ENCODE measurements at places on chromosomes 4 and X.

DNA sequence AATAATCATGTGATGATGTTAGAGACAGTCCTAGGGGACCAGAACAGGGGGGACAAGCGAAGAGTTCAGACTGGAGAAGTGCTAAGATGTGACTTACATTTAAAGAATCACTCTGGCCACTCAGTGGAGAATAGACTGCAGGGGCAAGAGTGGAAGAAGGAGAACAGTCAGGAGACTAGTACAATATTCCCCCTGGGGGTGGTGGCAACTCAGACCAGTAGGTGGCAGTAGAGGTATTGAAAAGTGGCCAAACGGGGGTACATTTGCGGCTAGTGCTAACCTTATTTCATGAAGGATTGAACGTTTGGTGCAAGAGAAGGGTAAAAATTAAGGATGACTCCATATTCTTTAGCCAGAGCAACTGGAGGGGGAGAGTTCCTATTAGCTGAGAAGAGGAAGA, 2.7 kb upstream of the BMX start:
- peak; percentile 60 for DNase-seq

- DNase-seq = no peak
Measured at GRCh38 chr4:111074523-111075114, 451.7 kb upstream of the PITX2 start.

DNA sequence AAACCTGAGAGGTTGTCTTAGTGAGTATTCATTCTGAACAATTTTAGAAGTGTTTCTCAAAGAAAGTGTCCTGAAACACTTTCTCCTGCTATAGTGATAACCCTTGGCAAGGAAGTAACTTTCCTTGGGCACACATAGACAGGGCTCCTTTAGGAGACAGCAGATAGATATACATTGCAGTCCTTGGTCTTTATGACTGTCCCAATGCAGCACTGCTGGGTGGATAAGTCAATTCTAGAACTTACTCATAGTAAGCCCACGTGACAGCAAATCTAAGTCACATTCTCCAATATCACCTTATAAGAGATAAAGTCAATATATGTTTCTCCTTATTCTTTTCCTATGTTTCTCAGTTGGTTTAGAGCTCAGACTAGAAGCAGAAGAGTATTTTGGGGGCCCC, 46.7 kb downstream of the GPRASP3 start:
- DNase-seq = no peak

GRCh38 chrX:123648028-123648810, 84.6 kb downstream of the THOC2 start:
- DNase-seq = no peak

DNA sequence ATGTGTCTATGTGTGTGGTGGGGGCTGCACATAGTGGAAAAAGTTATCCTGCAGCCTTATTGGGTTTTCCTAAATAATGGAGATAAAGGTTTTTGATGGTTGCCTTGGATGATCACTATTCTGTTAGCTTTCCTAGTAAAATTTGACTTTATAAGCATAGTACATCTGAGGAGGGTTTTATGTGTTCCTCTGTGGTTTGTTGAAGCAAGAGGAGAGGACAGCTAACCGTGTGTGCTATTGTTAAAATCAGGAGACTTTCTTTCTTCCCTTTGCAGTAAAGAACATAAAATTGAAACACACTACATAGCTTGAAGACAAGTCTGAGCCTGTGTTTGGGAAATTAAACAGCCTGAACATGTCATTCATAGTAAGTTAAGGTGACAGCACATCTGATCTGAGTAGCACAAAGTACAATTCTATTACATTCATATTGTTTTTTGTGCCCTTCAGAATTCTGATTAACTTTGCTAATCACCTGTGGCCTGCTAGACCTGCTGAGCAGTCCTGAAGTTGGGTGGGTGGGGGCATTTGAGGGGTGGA, 36.8 kb downstream of the C4orf51 start:
- DNase-seq = no peak

DNA sequence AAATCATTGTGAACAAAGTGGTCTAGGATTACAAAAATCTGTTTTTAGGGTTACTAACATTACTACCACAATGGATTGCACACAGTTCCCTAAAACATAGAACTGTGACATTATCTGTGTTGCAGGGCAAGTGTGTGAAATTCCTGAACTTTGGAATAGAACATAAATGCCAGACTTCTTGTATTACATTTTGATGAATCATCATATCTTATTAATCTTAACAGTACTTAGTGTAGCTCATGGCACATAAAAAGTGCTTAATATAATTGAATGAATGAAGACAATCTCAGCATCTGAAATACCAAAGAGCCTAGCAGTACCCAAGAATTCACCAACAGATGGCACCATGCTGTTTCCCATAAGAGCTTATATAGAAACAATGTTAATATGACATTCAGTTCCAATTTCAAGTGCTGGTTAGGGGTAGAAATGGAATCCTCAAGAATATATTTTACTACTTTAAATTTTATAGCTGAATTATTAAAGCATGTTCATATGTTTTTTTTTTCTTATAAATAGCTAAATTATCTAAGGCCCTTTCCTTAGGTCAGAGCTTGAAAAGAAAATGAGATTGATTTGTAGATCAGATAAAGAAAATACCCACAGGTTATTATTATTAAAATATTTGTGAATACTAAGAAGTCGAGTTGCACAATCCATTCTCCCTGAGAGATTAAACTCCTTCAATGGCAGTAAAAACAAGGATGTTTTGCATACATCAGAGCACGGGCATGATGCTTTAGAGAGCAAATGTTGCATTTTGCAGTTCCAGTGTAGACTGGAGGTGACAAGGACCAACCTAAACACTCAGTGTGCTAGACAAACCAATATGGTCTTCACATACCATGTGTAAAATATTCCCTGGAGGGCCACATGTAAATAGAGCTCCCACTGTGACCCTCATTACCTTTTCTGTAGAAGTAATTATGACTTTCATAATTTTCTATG, 25.7 kb upstream of the SHISA3 start:
- peak; percentile 72 for DNase-seq

- DNase-seq = no peak
Measured at GRCh38 chr4:153919667-153920066, 130.8 kb upstream of the SFRP2 start.

DNA sequence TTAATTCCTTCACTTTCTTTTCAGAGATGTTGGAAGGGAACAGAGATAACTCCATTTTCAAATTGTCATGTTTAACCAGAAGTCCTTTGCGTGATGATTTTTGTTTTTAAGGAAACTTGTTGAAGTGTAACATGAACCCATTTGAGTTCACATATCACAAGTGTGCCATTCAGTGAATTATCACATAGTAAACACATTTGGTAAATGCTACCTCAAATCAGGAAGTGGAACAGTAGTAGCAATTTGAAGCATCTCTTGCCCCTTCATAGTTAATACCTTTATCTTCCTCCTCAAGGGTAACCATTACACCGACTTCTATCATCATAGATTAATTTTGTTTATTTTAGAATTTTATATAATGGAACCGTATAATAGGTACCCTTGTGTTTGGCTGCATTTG, 35.8 kb downstream of the KDM6A start:
- DNase-seq = no peak

- peak; percentile 85 for DNase-seq
Measured at GRCh38 chrX:101057093-101057714, 5.3 kb upstream of the TRMT2B start.

GRCh38 chr4:16464651-16465050, 238.4 kb upstream of the TAPT1 start:
- no peak for DNase-seq

DNA sequence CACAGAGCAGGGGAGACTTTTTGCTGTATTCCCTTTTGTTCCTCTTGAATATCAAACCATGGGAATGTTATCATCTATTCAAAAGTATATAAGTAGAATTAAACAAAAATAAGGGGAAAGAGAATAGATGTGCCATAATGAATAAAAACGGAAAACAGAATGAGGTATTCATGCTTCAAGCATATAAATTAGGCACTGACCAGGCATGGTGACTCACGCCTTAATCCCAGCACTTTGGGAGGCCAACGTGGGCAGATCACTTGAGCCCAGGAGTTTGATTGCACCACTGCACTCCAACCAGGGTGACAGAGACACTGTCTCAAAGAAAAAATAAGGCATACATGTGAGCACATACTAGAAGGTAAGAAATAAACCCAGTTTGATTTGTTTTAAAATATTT, 16.3 kb upstream of the NEUROG2 start:
- DNase-seq = peak; percentile 66

- DNase-seq = no peak
Measured at GRCh38 chrX:97931586-97931985, 1047.9 kb downstream of the RPA4 start.

DNA sequence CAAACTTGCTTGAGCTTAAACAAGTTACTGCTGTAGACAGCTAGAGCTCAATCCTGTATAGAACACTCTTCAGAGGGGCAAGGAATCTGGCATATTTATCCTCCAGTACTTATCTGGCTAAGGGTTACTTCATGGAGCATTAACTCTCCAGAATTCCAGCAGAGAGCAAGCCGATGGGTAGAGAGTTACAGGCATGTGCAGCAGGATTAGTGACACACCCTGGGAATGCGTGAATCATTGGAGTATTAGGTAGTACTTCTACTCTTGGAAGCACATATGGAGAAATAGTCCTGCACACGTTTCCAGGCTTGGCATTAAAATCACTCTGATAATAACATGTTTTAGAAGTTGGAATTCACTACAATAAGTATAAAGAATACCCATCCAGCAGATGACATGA, 35.4 kb downstream of the GRXCR1 start:
- peak; percentile 9 for DNase-seq

- DNase-seq = peak; percentile 83
Measured at GRCh38 chr4:54067166-54067565, 2.8 kb upstream of the CHIC2 start.

DNA sequence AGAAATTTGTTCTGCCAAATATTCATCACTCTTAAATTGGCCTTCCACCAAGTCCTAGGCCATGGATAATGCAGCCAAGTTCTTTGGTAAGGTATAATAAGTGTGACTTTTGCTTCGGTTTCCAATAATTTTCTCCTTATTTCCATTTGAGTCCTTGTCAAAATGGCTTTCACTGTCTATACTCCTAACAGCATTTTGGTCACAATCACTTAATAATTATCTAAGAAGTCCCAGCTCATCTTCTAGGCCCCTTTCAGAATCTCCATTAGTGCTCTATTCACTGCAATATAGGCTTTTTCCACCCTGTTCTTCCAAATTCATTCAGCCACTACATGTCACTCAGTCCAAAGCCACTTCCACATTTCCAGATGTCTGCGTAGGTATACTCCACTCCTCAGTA, 51.0 kb upstream of the SPIN4 start:
- DNase-seq = no peak

GRCh38 chr4:140233791-140234696, 80.1 kb upstream of the MAML3 start:
- peak; percentile 45 for DNase-seq

GRCh38 chrX:19833034-19833677, 54.2 kb downstream of the SH3KBP1 start:
- DNase-seq = no peak

- DNase-seq = no peak
Measured at GRCh38 chrX:43973249-43974099, at the start of gene NDP. Gene NDP, minus strand, starts transcription at chrX:43973390. Its CDS starts 14,745 bp downstream, at chrX:43958645.

DNA sequence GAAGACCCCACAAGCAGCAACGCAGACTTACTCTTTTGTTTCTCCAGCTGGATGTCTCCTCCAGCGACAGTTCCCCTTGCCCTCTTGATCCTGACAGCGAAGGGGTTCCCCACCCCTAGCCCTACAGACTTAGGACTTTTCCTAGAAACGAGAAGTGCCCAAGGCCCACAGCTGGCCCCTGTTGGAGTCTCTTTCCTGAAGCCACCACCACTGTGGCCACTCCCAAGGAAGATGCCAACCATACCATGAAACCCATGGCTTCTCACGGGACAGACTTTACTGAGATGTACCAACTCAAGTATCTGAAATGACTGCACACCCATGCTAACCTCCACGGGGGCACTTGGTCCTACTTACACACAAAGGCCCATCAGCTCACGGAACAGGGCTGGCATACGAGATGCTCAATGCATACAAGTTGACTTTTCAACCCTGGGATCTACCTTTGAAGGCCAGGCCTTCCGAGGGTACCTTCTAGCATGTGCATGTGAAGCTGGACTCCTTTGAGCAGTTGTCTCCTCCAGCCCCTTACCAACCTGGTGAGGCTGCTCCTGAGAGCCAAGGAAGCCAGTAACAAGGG, 924 bp upstream of the IRAK1 start:
- no peak for DNase-seq

DNA sequence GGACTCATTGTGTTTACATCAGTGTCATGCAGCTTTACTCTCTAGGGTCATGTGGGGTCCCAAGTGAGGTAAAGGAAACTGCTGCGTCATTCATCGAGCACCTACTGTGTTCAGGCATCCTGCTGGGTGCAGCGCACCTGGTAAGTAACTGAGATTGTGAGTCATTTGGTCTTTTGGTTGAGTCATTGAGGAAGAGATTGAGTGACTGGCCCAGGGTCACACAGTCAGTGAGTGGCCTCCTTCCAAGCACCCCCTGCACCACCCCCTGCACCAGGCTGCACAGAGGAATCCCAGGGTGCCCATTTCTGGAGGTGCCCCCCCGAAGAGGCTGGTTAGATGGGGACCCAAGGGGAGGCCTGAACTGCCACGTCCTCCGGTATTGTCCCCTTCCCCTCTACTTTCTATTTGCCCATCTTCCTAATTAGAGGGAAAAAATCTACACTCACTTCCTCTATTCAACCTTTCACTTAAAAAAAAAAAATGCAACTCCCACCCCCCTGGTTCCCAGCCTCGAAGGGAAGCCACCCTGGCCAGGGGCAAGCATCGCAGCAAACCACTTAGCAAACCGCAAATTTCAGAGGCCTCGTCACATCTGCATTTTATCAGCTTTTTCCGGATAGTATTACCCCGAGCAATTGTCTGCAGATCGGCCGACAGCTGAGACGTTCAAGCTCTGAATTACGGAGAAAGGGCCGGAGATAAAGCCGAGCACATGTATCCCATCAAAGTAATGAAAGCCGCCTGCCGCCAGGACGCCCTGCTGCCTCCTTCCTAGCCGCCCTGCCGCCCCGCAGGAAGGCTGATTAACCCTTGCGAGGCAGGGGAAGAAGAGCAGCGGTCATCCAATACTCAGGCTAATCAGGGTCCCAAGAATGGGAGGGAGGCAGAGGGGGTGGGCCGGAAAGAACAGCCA, 96.3 kb upstream of the MSX1 start:
- DNase-seq = peak; percentile 59

- peak; percentile 95 for DNase-seq
Measured at GRCh38 chr4:3106339-3107186, 32.1 kb downstream of the HTT start.

GRCh38 chr4:188435381-188435780, 296.1 kb downstream of the TRIML1 start:
- no peak for DNase-seq

DNA sequence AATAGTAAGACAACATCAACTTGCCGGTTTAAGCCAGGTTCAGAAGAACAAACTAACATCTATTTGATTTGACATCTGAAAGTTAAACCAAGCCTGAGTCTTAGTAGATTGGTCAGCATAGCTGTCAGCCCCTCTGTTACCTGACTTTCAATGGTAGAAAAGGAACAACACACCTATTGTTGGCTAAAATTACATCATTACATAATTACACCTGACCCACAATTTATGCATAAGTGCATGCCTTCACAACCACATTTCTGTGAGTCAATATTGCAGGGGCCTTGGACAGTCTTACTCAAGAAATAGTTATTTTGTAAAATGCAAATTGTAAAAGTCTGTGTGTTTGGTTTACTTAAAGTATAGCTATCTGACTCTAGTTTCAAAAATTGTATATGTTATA, 36.2 kb downstream of the EGFL6 start:
- DNase-seq = no peak
